ENCODE measurements at places on chromosomes 13 and 19.

GRCh38 chr13:76825430-76825829 is 60.8 kb downstream of the KCTD12 start:
- DNase-seq = no peak

DNA sequence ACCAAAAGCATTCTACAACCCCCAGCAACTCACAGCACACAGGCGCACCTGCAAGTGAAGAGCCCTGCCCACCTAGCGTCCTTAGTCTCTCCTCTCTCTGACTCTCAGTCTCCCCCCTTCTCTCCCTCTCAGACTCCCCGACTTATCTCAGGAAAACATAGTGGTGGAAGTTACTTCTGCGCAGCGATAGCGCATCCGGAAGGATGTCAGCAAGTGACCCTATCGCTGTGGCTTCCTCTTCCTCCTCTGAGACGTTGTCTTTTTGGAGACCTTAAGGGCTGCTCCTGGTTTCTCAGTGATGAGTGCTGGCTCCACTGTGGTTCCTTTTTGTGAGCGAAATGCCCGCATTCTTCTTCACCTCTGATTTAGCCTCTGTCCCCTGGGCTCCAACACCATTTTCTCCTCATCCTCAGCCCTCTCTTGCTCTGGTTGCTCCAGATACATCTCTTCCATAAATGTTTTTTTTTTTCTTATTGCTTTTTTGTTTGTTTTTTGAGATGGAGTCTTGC is 1.4 kb upstream of the YIF1B start:
- DNase-seq = no peak

- no peak for DNase-seq
Measured at GRCh38 chr13:29067306-29067945, 247.3 kb downstream of the MTUS2 start.

- no peak for DNase-seq
Measured at GRCh38 chr19:7645163-7645562, 8.3 kb downstream of the STXBP2 start.

GRCh38 chr13:59566561-59566960 is 597.2 kb downstream of the DIAPH3 start:
- no peak for DNase-seq

DNA sequence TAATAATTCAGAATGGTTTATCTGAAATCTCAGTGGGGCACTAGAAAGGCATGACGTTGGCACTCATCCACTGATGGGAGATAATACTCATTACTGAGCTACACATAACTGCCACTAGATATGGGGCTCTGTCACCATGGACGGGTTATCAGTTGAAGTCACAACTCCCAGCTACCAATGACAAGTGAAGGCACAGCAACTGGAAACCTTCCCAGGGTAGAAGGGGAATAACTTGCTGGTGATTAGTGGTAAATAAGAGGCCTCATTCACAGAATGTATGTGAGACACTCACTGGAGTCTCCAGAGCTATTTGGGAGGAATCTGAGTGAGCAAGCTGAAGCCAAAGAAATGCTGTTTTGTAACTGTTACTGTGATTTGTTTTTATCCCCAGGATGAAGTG is 249.6 kb downstream of the ENOX1 start:
- no peak for DNase-seq

DNA sequence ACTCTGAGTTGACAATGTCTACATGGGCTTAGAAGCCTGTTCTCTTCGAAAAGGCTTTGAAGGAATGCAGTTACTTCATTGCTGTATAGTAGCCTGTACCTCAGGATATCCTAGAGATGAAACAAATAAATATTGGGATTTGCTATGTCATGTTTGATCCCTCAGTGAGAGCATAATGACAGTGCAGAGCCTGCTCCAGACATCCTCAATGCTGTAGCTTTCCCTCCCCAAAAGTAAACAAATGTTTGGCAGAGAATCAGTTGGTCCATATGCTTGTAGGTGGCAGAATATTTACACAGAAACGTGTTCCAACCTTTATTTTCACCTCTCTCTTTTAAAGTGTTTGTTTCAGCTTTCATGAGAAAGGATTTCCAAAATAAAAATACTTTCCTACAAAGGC is 515.3 kb upstream of the SGCG start:
- no peak for DNase-seq

DNA sequence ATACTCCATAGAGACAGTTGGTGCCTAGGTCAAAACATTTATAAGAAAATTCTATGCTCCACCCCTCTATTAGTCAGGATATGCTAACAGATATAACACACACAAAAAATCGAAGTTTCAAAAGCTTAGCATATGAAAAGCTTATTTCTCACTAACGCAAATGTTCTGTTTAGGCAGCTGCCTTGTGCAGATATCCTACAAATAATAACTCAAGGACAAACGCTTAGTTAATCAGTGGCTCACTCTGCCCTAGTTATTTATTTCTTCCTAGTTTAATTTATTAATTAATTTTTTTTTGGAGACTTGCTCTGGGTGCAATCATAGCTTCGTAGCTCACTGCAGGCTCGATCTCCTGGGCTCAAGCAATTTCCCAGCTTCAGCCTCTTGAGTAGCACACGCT is 259.7 kb upstream of the GPC6 start:
- DNase-seq = no peak

DNA sequence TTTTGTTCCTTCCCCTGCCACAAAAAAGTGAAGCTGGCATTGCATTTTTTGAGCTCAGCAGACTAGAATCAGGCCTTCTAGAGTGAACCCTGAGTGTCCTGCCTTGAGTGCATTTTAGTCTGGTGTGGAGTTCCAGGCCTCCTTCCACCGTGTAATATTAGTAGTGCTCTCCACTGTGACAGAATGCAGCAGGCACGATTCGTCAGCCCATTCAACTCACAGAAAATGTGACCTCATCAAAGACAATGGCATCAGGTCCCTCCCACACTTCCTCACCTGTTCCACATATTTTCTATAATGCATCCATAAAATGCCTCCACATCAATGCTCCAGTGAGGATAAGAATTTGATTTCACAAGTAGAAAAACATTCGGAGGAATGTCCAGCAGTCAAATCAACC is 227.6 kb downstream of the FGF9 start:
- no peak for DNase-seq

- no peak for DNase-seq
Measured at GRCh38 chr13:20160306-20161274, at the start of gene GJA3. Gene GJA3 (minus strand): TSS chr13:20161052. CDS start chr13:20143288, 17,764 bp downstream.

- peak; percentile 3 for DNase-seq
Measured at GRCh38 chr13:97976610-97977521, 23.4 kb downstream of the IPO5 start.

DNA sequence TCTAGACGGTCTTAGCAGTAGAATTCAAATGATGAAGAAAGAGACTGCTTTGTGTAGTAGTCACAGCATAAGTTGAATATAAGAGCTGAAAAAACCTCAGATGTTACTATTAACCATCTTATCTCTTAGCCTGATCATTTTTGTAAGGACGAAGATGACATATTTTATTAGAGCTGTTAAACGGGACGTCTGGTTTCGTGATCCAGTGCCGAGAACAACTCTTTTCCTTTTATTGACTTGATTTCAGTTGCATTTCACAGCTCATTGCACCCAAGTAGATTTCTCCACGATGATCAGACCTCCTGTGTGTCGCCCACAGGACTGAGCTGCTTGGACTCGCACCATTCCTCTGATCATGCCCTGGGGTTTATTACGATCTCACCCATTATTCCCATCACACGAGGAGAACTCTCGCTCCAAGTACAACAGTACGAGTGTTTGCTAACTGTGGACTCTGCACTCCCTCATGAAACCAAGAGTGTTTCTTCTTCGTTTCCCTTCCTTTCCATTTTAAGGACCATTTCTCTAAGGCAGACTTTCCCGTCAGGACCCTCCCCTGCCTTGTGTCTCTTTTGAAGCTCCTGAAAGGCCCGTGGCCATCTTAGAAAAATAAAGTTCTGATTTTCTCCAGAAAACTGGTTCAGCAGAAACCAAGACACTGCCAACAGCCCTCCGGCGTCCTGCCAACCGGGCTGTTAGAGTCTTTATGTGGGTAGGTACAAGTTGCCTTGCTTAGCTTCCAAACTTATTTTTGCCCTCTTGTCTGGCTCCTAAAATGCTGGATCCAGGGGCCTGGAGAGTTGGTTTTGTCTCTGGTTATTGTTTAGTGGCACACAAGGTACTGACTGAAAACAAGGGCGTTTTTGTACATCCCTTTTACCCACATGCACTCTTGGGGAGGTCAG is 48.2 kb upstream of the RNF113B start:
- DNase-seq = no peak

- no peak for DNase-seq
Measured at GRCh38 chr13:44373601-44374347, at the start of gene SERP2. Gene SERP2 (plus strand): TSS chr13:44373824. CDS start chr13:44374026, 202 bp downstream.

DNA sequence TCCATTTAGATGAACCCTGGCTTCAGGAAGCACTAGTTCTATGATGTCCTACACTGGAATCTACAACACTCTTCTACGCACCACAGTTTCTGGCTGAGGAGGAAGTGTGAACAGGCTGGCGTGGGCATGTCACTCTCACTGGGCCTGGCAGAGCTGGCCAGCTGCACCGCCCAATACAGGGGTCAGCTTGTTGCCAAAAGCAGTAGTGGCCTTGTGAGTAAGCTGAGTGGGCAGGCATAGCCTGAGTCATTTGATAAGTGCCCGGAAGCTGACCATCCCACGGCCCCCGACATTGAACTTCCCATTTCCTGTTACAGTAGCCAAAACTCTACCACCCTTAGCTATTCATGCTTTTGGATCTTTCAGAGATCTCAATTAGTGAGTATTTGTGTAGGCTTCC is 240.9 kb upstream of the SERP2 start:
- no peak for DNase-seq

DNA sequence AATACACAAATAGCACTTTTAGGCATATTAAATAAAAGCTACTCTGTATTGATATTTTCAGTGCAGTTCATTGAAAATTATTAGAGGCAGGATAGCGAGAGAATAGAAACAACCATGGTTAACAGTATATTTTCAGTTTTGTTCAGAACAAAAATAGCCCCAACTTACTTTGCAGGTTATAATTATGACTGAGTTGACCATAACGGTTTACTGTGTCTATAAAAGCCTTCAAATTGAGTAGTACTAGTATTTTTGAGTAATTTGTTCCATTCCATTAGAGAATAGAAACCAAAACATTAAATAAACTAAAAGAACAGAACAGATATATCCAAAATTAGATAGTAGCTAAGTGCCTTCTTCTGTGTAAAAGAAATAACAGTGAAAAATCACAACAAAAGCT is 1108.4 kb upstream of the PCDH20 start:
- no peak for DNase-seq

GRCh38 chr19:19151418-19151817 is 13.1 kb upstream of the TMEM161A start:
- DNase-seq = no peak

DNA sequence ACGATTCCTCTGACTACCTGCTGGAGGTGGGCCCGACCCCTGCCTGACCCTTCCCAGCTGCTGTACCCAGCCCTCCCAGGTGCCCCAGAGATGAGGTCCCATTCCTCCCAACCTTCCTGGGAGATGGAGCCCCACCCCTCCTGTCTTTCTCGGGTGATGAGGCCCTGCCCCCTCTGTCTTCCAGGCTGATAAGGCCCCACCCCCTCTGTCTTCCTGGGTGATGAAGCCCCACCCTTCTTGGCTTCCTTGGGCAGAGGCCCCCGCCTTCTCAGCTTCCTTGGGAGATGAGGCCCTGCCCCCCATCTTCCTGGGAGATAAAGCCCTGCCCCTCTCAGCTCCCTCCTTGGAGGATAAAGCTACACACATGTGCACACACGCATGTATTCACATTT is 47.9 kb downstream of the CERS4 start:
- no peak for DNase-seq

DNA sequence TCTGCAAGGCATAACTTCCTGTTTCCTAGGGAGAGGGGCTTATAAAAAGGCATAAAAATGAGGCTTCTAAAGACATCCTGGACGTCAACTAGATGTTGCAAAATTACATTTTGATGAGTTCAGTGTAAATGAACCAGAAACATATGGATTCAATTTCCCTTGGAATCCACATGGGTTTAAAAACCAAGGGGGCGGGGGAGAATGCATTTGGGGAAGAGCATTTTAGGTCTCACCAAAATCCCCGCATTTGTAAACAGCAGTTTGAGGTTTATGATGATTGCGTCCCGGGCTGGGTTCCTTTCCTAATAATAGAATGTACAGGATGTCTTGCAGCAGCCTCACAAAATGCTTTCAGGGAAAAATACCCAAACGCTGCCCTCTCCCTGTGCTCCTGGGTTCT is 407.8 kb downstream of the ZNF536 start:
- no peak for DNase-seq

- no peak for DNase-seq
Measured at GRCh38 chr13:40194224-40194806, 472.1 kb downstream of the FOXO1 start.

GRCh38 chr13:68319384-68319783 is 1089.2 kb upstream of the PCDH9 start:
- DNase-seq = no peak

GRCh38 chr13:93976528-93976927 is 503.0 kb downstream of the DCT start:
- DNase-seq = no peak
